ENCODE measurements at places on chromosomes 7 and 10. TPM values are rescaled to one million over a fixed set of nuclear protein-coding genes. Genes with fewer than 3 reads are reported as not detected.

IFIT1 gene
- 9.8 TPM for total RNA-seq

PRLHR gene
- not detected for total RNA-seq

ANKRD61 gene
- 0.49 TPM for total RNA-seq

FLNC gene
- total RNA-seq = 0.02 TPM

CDC14C gene
- not detected for total RNA-seq

SPDYE2 gene
- not detected for total RNA-seq

OR13A1 gene
- not detected for total RNA-seq

VIM gene
- total RNA-seq = 1,378 TPM

NPC1L1 gene
- total RNA-seq = not detected

PANK1 gene
- 3.8 TPM for total RNA-seq

DKK1 gene
- total RNA-seq = not detected

DNAJC30 gene
- 8.3 TPM for total RNA-seq

AKR1C4 gene
- not detected for total RNA-seq

TMEM270 gene
- total RNA-seq = not detected

ASB10 gene
- total RNA-seq = not detected

SPDYE1 gene
- total RNA-seq = 0.12 TPM

NDUFB2 gene
- total RNA-seq = 162 TPM

GIMAP4 gene
- total RNA-seq = 476 TPM

SMARCD3 gene
- total RNA-seq = 4.0 TPM

ZC3HAV1L gene
- total RNA-seq = 21.2 TPM

CALML5 gene
- not detected for total RNA-seq

HMX2 gene
- total RNA-seq = not detected

SFTPA1 gene
- not detected for total RNA-seq

SSC4D gene
- total RNA-seq = 0.17 TPM

All from T-helper 1 cell treated with Interleukin-12 subunit alpha and Interleukin-12 subunit beta and Interleukin-4 antibody, amounts not matched to agents 30 ng/mL and 1 ng/mL, for 36 hours (primary cell).